ENCODE measurements at places on chromosomes 2 and 18. TPM values are rescaled to one million over a fixed set of nuclear protein-coding genes. Genes with fewer than 3 reads are reported as not detected.
A peak's percentile ranks its signal among the peaks of the same experiment; 100 is the strongest.

DNA sequence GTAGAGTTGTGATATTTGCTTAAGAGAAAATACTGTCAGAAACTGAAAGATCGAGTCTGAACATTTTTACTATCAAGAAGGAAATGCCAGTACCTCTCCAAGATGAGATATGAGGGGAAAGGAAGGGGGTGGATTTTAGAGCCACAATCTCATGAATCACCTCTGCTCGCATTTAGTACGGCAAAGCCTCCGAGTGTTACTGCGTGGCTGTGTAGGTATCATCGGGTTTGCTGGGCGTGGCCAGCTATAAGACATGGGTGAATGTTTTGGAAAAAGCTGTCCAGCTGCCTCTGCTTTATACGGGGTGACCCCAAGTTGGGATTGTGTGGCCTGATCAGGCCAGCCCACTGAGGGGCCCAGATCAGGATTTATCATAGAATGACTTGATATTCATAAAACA, 826.4 kb downstream of the SOCS6 start:
- DNase-seq: no peak

DNA sequence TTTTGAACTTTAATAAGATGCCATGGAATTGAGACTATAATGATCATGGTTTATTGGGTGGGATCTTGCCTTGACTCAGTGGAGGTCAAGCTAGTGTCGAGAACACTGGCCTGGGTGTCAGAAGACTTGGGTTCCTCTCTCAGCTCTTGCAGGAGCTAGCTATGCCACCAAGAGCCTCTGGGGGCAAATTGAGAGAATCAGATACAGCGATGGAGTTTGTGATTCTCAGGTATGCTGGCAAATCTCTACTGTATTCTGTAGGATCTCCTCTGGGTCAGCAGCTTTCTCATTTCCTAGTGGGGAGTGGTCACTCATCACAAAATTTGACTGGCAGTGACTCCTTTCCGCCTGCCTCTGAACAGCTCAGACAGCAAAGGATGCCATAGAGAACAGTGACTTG, 477.0 kb downstream of the RNF144A start:
- no peak for DNase-seq

- DNase-seq: no peak
Measured at GRCh38 chr2:122193622-122194021, 438.2 kb downstream of the TSN start.

DNA sequence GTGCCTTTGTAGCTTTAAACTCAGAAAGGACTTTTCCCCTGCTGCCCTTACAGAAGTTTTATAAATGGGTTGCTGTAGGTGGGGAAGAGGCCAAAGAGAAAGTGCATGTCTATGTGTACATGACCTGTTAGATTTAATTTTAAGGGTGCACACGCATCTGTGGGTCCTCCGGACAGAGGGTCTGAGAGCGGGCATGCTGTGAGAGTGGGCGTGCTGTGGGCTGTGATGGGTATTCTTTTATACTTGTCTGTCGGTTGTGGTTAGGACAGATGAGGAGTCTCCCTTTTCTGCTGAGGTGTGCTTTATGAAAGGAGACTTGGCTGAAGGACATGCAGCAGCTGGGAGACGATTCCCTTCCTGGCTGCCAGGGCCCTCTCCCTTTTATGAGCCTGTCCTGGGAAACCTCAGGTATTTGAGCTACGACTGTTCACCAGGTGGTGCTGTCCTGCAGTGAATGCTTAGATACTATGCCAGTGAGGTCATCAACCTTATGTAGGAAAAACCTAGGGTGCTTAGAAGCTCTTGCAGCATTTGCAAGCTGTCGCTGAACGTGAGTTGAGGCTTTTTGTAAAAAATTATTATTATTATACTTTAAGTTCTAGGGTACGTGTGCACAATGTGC, 67.5 kb downstream of the TANC1 start:
- no peak for DNase-seq

DNA sequence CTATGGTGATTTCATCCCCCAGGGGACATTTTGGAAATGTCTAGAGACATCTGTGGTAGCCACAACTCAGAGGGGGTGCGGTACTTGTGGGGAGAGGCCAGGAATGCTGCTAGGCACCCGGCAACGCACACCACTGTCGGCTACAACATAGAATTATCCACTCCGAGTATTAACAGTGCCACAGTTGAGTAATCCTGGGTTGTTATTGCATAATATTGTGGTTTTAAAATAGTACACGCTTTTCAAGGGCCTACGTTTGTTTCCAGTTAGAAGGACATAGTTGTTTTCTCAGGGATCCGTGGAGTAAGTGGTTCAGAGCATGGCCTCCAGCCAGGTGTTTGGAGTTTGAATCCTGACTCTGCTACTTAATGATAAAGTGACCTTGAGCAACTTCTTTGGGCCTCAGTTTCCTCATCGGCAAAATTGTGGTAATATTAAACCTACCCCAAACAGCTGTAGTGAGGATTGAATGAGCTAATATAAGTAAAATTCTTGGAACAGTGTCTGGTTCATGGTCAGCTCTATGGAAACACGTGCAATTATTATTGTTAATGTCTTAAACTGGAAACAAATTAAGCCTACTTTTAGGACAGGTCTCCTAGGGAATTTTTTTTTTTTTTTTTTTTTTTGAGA, 24.5 kb downstream of the CYP27A1 start:
- peak; percentile 29 for DNase-seq

DNA sequence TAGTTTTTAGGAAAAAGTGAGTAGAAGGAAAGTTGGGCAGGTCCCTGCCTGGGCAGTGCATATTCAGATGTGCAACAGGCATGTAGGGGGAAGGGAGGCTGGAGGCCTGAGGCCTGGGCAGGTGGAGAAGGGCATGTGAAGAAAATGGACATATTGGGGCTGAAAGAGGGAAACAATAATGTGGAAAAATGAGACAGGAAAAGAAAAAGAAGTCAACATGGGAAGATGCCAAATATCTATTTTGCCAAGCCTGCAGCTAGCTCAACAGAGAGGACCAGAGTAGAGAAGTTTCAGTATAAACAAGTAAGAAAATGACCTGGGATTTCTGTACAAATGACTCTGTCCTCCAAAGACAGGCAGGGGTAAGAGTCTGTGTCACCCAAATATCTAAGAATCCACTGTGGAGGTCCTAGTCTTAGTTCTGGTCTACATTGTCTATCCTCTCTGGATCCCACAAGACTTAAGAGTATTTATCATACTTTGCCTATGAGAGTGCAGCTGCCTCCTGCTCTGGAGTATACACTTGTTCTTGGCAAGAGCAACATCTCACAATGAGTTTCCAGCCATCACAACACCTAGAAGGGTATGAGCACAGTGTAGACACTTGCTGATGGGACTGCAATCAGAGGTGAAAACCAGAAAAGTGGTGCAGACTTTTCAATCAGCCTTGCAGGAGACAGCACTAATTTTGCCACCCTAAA, 80.2 kb downstream of the CLHC1 start:
- DNase-seq: no peak

DNA sequence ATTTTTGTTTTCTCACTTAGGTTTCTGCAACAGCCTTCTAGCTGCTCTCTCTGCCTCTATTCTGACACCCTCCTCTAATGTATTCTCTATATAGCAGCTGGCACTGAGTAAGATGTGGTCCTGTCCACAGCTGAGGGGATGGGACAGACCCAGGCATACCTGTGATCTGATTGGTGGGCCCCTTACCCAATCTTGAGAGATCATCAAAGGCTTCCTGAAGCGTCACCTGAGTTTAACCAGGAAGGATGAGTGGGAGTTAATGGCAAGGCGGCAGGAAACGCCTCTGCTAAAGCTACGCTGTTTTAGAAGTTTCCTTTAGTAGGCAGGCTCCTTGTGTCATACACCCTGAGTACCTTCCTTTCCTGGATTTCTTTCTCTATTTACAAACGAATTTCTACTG, 5.7 kb upstream of the TET3 start:
- no peak for DNase-seq

DNA sequence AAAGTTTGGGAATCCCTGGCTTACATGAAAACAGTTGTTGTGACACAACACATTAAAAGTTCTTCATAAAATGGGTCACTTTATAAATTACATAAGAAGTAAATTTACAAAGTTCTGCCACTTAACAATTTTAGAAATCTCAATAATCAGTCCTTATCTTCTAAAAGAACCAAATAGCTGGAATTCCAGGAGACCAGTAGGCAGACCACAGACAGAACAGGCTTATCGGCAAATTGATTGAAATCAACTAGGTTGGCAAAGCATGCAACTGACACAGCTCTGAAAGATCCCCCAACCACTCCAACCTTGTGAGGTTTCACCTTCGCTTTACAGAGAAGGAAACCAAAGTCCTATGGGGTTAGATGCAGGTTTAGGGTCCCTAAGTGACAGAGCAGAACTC, 103.0 kb downstream of the DNER start:
- no peak for DNase-seq

- DNase-seq: no peak
Measured at GRCh38 chr2:11132036-11132671, 23.1 kb upstream of the SLC66A3 start.

DNA sequence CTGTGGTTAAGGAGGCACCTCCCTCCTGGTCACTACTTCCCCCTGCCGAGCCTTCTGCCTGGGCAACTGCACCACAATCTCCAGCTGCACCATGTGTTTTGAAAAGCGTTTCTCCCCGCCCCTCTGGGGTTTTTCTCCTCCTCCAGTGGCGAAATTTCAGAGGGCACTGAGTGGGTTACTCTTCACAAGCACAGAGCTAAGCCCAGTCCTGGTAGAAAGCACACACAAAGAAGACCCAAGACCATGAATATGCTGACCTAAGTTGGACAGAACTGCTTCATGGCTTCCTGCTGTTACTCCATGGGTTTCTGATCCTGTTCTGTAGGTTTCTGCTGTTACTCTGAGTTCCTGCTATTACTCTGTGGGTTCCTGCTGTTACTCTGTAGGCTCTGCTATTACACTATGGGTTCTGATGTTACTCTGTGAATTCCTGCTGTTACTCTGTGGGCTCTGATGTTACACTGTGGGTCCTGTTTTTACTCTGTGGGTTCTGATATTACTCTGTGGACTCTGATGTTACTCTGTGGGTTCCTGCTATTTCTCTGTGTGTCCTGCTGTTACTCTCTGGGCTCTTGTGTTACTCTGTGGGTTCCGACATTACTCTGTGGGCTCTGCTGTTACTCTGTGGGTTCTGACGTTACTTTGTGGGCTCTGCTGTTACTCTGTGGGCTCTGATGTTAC, 216.6 kb downstream of the RTP5 start:
- no peak for DNase-seq

DNA sequence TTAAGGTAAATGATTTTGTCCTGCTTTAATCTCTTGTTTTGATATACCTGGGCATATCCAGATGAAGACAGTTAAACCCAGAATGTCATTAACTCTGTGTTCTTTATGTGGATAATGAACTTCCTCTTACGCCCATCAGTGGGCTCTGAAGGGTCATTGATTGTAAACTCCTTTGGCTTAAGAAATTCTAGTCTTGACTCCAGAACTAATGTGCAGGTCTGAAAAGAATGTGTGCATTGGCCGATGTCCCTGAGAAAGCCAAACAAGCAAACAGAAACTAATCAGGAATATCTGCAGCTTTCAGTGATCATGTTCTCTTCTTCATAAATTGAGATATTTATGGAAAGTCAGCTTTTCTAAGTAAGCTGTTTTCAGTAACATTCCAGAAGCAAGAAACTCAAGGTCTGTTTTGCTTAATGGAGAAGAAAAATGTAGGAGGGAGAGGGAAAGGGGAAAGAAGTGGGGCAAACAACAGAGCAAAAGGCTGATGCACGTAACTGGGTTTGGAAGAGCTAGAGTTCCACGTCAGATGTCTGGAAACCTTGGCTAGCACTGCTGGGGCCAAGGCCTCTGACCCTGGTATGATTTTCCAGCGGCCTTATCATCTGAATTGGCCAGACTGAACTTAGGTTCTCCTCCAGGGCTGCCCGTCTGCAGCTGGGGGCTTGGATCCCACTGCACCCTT, 61.3 kb upstream of the FHL2 start:
- no peak for DNase-seq

- DNase-seq: no peak
Measured at GRCh38 chr18:9856092-9856491, 29.7 kb upstream of the TXNDC2 start.

DNA sequence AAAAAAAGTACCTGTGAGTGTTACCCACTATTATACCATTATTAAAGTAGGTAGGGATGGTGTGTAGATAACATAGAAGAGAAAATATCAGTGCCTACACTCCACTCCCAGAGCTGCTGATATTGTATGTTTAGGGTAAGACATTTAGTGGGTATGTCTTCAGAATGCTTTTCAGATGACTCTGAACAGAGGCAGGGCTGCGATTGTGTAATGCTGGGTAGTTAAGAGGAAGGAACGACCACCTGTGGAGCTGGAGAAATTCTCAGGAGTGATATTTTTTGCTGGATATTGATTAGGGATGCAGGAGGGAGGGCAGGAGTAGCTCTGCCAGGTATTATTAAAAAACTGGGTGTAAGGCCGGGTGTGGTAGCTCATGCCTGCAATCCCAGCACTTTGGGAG, 2.8 kb downstream of the CNOT11 start:
- no peak for DNase-seq

DNA sequence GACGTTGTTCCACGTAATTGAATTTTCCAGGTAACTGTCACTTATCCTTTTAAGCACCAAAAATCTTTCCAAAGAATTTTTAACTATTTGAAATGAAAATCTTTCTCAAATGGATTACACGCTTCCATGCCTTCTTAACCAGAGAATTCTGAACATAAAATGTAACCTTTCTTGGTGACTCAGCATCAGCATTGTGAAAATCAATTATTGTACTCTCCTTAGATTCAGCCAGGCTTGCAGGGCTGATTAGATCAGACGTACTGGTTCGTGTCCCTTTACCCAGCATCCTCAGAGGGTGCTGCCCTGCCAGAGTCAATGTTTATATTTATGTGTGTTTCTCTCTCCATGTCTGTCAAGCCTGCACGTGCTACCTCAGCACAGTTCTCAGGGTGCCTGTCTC, 623.9 kb downstream of the CNTNAP5 start:
- DNase-seq: no peak

DNA sequence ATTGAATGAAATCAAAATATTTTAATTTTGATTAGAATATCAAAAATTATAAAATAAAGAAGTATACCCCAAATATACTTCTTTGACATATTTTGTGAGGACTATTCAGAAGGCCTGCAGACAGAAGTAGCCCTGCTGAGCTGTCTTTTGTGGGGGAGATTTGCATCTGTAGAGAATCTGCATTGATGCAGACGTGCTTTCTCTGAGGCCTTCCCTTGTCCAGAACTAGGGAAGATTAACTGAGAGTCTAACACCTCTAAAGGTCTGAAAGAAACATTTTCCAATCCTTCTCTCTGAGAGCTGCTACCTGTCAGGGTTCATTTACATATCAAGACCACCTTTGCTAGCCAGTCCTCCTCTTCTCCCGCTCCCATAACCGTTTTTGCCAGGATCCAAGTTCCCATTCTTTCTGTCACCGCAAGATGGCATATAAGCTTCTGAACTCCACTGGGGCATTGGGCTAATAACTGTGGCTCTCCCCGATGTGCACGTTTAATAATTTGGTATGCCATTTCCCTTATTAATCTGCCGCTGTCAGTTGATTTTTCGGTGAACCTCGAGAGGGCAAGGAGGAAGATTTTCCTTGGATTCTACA, 510.4 kb upstream of the CNTNAP5 start:
- no peak for DNase-seq

GALNT5 gene
- 23.4 TPM for total RNA-seq

RFTN2 gene
- total RNA-seq: 37.4 TPM

PDE11A gene
- total RNA-seq: 1.3 TPM

TMEFF2 gene
- 4.7 TPM for total RNA-seq

TLX2 gene
- 0.63 TPM for total RNA-seq

FN1 gene
- 1,853 TPM for total RNA-seq

CD226 gene
- total RNA-seq: 3.6 TPM

COLEC11 gene
- 2.9 TPM for total RNA-seq

All from urinary bladder (tissue), 4 donors.